Mesothelial cell of epicardium (in vitro differentiated cells): ENCODE measurements at places on chromosomes 11 and 22.

- H3K27ac ChIP-seq, result no peak overlapping the region
- H3K4me3 ChIP-seq, result no peak overlapping the region
- H3K4me1 ChIP-seq, result peaks cover 6% of the 10 kb centered on the region
- H3K27me3 ChIP-seq, result peaks cover 59% of the 10 kb centered on the region
- no peaks in the 10 kb centered on the region for H3K36me3 ChIP-seq
These were observed 93.2 kb downstream of the PDE2A start for GRCh38 chr11:72581067-72581466.

DNA sequence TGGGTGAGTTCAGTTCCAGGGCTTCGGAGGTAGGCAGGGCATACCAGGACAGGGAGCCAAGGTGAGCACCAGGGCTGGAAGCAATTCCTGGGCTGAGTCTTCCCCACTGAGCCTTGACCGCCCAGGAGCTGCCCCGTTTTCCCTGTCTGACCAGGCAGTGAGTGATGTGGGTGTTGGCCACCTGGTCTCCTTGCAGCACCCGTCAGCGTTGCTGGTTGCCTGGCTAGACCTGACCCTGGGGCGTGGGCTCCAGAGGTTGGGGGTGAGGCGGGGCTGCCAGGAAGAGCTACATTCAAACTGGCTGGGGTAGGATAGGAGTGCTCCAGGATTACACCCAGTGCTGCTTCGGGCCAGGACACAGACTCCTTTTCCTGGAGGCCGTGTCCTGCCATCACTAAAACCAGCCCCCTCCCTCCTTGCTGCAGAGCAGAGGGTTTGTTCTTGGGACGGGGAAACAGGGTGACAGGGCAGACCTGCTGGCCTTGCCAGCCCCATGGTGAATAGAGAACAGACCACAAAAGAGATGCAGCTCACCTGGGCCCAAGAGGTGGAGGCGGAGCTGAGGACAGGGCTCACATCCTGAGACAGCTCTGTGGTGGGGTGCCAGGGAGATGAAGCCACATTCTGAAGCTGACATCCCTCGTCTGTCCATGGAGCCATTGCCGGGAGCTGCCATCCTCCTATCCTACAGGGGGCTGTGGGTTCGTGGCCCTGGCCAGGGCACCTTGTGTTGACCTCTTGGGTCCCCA is 14.2 kb downstream of the INCENP start:
- no peaks in the 10 kb centered on the region for H3K27me3 ChIP-seq
- H3K36me3 ChIP-seq, result peaks cover 12% of the 10 kb centered on the region
- H3K4me1 ChIP-seq, result no peaks in the 10 kb centered on the region

- no peak overlapping the region for H3K27ac ChIP-seq
- peaks cover 16% of the 10 kb centered on the region for H3K4me1 ChIP-seq
These were observed 75.4 kb downstream of the ME3 start for GRCh38 chr11:86596861-86597586.

DNA sequence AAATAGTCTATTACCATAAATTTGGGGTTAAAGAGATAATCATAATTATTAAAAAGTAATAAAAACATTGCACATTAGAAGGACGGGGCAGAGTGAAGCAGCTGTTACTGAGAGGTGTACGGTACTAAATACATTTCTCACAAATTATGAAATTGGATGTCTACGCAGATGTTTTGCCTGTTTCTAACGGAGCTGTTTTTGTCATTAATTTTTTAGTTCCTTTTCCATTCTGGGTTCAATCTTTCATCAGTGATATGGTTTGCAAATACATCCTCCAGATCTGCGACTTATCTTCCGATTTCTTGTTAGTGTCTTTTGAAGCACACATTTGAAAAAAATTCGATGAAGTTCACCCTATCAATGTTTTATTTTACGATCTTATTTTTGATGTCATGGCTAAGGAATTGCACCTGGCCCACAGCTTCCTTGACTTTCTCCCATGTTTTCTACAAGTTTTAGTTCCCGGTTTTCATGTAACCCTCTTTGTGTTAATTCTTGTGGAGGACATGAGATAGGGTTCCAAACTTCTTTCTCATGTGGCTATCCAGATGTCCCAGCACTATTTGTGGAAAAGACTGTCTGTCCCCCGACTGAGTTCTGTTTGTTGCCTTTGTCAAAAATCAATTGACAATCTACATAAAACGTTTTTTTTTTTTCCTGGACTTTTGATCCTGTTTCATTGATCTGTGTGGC is 21.3 kb upstream of the KRTAP5-6 start:
- no peak overlapping the region for H3K4me3 ChIP-seq
- H3K27ac ChIP-seq, result peak overlapping the region; percentile 10
- peaks cover 22% of the 10 kb centered on the region for H3K4me1 ChIP-seq

DNA sequence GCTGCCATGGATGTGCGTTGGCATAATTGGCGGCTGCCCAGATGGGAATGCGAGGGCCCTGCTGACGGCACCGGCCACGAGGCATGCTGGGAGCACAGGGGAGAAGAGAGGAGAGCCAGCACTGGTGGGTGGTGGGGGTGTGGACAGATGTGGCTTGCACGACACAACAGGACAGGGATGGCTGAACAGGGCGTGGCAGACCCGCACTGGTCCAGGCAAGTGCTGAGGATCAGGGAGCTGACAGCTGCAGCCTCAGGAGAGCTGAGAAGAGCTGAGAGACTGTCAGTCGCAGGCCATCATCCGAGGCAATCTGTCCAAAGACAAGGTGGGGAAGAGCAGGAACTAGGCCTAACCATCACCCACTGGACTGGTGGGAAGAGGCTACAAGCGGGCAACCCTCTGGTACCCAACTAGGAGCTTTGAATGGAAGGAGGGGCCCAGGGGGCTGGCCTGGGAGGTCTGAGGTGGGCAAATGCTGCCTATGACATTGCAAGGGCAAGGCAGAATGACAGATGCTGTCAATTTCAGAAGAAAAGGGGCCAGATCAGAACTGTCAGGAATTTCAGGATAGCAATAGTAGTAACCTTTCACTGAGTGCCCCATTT is 2.4 kb downstream of the GNB1L start:
- H3K4me3 ChIP-seq, result peak overlapping the region; percentile 88
- peaks cover 62% of the 10 kb centered on the region for H3K4me1 ChIP-seq
- no peaks in the 10 kb centered on the region for H3K27me3 ChIP-seq
- H3K27ac ChIP-seq, result peak overlapping the region; percentile 94
- peaks cover 10% of the 10 kb centered on the region for H3K36me3 ChIP-seq

- no peak overlapping the region for H3K4me3 ChIP-seq
- H3K27me3 ChIP-seq, result no peaks in the 10 kb centered on the region
- H3K27ac ChIP-seq, result peak overlapping the region; percentile 99
- no peaks in the 10 kb centered on the region for H3K36me3 ChIP-seq
- DNase-seq, result no peak
These were observed 10.1 kb downstream of the TSSC4 start for GRCh38 chr11:2410616-2411015.

DNA sequence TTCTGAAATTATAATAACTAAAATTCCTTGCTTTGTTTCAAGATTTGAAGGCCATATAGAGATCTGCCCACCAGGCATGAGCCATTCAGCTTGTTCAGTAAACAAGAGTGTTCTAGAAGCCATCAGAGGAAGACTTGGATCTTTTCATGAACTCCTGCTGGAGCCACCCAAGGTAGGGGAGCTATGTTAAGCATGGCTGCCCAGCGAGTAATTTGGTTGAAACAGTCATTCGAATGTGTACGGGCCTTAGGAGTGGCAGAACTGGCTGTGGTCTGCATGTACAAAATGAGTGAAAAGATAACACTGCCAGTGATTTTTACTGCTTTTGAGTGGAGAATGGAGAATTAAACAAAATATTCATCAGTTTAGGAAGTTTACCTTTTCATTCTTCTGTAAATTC is 103.7 kb downstream of the PPP6R3 start:
- peaks cover 2% of the 10 kb centered on the region for H3K4me1 ChIP-seq
- no peak overlapping the region for H3K4me3 ChIP-seq
- DNase-seq, result no peak

GRCh38 chr22:20615021-20615420 is 107.6 kb downstream of the MED15 start:
- DNase-seq, result no peak
- no peaks in the 10 kb centered on the region for H3K4me1 ChIP-seq
- H3K4me3 ChIP-seq, result no peak overlapping the region
- no peaks in the 10 kb centered on the region for H3K36me3 ChIP-seq
- H3K27ac ChIP-seq, result no peak overlapping the region
- no peaks in the 10 kb centered on the region for H3K27me3 ChIP-seq

- no peak overlapping the region for H3K4me3 ChIP-seq
- no peaks in the 10 kb centered on the region for H3K27me3 ChIP-seq
- no peak overlapping the region for H3K27ac ChIP-seq
- no peaks in the 10 kb centered on the region for H3K36me3 ChIP-seq
These were observed 1.4 kb downstream of the RSPH14 start for GRCh38 chr22:23140385-23140784.

DNA sequence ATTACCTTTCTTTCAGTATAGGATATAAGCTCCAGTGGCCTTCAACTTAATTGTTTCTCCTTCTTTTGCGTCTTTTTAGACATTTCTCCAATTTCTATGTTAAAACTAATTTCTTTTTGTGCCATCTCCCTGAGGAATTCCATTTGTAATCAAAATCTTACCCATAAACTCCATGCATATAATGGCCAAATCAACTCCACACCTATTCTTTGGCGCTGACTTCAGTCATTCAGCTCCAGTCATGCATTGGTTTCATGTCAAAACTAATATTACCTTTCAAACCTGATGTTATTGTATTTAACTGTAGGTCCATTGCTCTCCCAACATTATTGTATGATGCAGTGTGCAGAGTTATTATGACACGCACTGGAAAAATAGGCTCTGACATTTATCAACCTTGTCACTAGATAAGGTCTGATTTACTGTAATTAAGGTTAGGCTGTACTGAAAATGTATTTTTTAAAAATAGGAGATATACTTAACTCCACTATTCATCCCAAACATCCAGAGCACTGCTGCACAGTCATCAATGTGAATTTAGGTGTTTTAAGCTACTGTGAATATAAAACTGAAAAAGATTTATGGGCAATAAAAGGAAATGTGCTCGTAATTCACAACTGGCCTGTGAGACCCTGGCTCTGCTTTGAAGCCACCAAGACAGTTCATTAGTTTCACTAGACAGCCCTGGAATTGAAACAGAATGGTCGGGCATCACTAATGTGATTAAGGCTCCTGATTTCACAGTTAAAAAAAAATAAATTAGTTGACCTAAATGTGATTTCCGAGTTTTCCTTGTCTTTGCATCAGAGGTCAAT is 180.6 kb upstream of the GRIA4 start:
- H3K4me1 ChIP-seq, result peaks cover 42% of the 10 kb centered on the region
- no peak overlapping the region for H3K27ac ChIP-seq
- no peak for DNase-seq
- H3K36me3 ChIP-seq, result peaks cover 9% of the 10 kb centered on the region

DNA sequence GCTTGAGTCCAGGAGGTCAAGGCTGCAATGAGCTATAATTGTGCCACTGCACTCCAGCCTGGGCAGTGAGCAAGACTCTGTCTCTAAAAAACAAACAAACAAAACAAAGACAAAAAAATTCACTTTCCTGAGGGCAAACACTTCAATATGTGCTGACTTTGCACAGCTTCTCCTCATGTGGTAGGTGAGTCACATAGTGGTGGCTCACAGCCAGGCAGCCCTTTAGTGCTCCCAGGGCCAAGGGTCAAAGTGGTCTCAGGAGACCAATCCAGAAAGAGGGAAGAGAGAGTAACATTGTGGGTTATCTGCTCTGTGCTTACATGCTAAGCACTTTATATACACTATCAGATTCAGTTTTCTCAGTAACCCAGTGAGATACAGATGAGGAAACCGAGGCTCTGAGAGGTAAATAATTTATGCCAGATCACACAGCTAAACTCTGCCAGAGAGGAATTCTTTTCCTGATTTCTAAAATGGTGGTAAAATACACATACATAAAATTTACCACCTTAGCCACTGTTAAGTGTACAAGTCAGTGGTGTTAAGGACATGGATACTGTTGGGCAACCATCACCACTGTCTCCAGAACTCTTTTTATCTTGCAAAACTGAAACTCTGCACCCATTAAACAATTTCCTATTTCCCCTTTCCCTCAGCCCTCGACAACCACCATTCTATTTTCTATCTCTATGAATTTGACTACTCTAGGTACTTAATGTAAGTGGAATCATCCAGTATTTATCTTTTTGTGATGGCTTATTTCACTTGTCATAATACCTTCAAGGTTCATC is 231.7 kb upstream of the NARS2 start:
- peaks cover 21% of the 10 kb centered on the region for H3K36me3 ChIP-seq
- no peak overlapping the region for H3K27ac ChIP-seq
- no peak for DNase-seq
- peaks cover 50% of the 10 kb centered on the region for H3K4me1 ChIP-seq
- no peak overlapping the region for H3K4me3 ChIP-seq
- no peaks in the 10 kb centered on the region for H3K27me3 ChIP-seq

DNA sequence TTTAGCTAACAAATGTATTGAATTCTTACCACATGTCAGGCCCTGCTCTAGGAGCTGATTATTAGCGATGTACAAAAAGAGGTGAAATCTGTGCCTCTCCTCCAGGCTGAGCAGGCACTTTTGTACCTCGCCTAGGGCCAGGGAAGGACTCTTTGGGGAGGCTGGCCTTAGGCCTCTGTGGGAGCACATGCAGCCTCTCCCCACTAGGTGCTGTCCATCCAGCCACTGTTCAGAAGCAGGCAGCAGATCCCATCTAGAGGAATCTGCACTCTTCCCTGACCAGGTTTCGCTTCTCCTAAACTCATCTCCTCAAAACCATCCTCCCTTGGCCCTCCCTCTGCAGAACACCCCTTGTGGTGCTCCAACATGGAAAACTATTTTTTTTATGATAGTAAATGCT is 51.9 kb upstream of the WT1 start:
- no peak for DNase-seq
- H3K4me3 ChIP-seq, result no peak overlapping the region
- no peaks in the 10 kb centered on the region for H3K27me3 ChIP-seq
- peak overlapping the region; percentile 26 for H3K27ac ChIP-seq
